Suppressor macrophage treated with lipopolysaccharide for 1 hour (primary cell): ENCODE measurements at places on chromosomes 12 and 14.
A peak's percentile ranks its signal among the peaks of the same experiment; 100 is the strongest.

DNA sequence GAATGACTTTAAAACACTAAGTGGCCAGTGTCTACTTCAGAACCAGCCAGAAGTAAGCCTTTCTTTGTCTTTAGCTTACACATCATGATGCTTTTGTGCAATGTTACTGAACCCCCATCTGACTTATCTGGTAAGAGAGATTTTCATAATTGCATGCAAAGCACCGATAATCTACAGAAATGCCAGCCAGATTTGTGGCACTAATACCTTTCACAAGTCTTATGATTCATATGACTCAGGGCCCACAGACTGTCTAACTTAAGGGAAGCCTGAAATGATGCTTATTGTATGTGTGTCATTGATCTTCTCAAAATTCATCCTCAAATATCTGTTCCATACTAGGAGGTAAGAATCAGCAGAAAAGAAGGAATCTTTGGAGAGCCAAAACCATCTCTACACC, 18.0 kb downstream of the IGF1 start:
- no peak for DNase-seq

DNA sequence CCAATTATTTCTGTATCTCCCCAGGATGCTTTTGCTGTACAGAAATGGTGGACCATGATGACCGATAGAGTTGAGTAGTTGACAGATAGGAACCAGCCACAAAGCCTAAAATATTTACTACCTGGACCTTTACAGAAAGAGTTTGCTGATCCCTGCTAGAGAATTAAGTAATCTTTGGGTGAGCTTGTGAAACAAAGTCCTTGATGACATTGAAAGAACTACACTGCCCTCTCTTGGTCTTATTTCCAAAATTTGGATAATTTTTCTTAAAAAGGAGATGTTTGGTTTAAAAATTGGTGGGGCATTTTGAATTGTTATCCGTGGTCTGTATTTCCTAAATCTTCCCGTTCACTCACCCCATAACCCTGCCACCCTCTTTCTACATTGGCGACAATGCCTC, 13.7 kb upstream of the TCTN1 start:
- peak; percentile 77 for DNase-seq

DNA sequence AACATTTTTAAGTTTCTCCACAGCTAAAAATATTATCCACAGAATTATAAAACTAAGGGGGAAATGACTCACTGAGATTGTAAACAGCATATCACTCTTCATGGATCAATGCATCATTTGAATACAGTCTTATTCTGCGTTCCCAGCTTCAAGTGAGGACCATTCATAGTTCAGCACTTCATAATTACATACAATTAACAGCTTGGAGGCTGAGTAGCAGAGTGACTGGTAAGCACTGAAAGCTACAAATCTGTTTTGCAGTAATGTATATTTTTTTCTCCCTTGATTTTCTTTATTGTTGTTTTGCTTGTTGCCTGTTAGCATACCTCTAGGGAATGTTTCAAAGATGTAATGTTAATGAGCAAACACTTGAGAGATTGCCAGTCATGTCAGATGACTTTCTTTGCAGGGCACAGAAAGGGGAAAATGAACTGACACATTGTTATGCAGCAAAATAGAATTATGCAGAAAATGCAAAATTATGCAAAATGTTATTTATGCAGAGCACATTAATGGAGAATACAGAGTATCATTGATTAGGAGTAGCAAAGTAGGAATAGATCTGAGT, 138.6 kb downstream of the RPS29 start:
- DNase-seq: no peak

DNA sequence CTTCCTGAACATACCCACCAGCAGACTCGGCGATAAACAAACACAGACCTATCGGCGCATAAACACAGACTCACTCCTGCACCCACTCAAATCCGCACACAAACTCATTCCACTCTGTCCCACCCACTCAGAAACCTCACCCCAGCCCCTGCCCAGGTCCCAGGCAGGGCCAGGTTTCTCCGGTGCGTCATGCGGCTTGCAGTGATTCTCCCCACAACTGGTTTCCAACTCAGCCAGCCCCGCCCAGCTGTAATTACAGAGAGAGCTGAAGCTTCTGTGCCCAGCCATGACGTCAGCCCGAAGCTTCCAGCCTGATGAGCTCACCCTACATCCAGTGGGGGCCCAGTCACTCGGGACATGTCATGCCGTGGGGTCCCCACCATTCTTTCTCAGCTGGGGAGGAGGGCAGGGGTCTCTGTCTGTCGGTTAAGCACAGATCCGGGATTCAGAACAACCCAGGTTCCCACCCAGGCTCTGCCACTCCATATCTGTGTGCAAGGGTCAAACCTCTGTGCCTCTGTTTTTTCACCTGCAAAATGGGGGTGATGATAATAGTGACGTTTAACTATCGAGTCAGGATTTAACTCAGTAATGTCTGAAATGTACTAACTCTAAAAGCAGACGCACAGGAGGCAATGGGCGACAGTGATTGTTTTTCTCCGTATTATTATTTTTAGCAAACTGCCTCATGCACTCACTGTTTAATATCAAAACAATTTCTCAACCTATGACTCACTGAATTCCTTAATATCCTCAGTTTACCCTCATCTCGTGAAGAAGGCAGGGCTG, 2.3 kb upstream of the HSPB8 start:
- DNase-seq: peak; percentile 0

DNA sequence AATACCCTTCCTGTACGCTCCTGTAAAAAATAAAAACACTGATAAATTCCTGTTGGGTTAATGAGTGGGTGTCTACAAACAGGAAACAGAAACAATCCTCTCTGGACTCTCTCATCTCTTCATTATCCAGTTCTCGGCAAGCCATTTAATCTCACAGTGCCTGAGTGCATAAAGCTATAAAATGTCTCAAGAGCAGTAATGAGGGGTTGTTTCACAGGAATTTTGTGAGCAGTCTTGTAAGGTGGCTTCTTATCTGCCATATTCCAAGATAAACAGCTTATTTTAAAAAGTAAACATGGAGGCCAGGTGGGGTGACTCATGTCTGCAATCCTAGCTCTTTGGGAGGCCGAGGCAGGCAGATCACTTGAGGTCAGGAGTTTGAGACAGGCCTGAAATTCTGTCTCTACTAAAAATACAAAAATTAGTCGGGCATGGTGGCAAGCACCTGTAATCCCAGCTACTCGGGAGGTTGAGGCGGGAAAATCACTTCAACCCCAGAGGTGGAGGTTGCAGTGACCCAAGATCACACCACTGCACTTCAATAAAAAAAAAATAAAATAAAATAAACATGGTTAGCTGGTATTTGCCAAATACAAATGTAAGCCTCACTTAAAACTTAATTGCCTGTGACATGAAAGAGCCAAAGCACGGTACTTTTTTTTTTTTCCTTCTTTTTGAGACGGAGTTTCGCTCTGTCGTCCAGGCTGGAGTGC, 54.0 kb downstream of the CLIP1 start:
- no peak for DNase-seq

GRCh38 chr14:88234442-88234841, 88.6 kb downstream of the KCNK10 start:
- DNase-seq: peak; percentile 25

DNA sequence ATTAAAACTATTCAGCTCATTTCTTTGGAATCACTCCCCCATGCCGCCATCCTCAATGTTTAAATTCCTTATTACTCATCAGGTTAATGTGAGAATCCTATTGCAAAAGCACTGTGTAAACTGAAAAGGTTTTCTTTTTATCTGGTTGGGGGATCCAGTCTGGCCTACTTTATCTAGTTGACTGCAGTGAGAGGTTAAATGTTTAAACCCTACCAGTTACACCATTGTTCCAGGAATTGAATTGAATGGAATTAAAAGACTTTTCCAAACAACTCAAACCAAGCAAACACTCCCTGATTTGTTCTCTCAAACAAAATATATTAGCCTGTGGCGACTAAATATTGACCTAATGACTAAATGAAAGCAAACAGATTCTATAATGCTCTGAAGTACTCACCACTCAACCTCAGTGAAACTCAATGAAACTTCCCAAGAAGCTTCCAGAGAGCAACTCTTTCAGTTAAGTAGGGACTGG, 100.5 kb downstream of the VEZT start:
- no peak for DNase-seq

GRCh38 chr12:52044292-52044983, 6.8 kb upstream of the NR4A1 start:
- no peak for DNase-seq

- DNase-seq: no peak
Observed at GRCh38 chr12:43044241-43044640, 454.7 kb upstream of the PRICKLE1 start.
